ENCODE measurements at places on chromosomes 2 and 18.

- DNase-seq, result no peak
Observed at GRCh38 chr18:11009147-11009546, 140.2 kb downstream of the PIEZO2 start.

- DNase-seq, result no peak
Observed at GRCh38 chr2:198327526-198327925, 523.1 kb downstream of the PLCL1 start.

DNA sequence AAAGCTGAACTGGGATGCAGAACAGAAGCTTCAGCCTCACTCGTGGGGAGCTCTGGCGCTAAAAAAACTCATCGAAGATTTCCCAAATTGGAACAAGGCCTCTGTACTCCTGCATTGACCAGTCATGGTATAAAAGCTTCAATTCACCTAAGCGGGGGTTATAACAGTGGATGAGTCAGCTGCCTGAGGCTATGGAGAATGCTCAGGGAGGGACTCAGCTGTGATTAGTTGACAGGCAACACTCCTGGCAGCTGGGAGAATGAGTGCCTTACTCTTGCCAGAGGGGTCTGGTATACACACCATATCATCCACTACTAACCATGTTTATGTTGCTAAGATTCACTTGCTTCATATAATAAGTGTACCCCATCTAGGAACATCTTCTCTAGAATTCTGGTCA is 350.6 kb upstream of the VRK2 start:
- DNase-seq, result peak; percentile 44

- no peak for DNase-seq
Observed at GRCh38 chr18:56332371-56332770, 306.0 kb downstream of the TXNL1 start.

All from NCI-H2081 (cell line).